ENCODE measurements at places on chromosomes 11 and 22. TPM values are rescaled to one million over a fixed set of nuclear protein-coding genes. Genes with fewer than 3 reads are reported as not detected.

- H3K4me3 ChIP-seq, result no peak overlapping the region
- no peak overlapping the region for H3K27ac ChIP-seq
- no peaks in the 10 kb centered on the region for H3K36me3 ChIP-seq
Measured at GRCh38 chr11:128563942-128564641, 23.3 kb downstream of the ETS1 start.

GRCh38 chr11:64535811-64536210 is 55.2 kb upstream of the SLC22A12 start:
- H3K4me1 ChIP-seq, result no peaks in the 10 kb centered on the region
- DNase-seq, result no peak
- no peaks in the 10 kb centered on the region for H3K36me3 ChIP-seq

PNPLA3 gene
- not detected for polyA plus RNA-seq

- H3K4me3 ChIP-seq, result no peak overlapping the region
- DNase-seq, result no peak
- H3K4me1 ChIP-seq, result no peaks in the 10 kb centered on the region
Measured at GRCh38 chr11:112306230-112306629, 45.6 kb upstream of the PLET1 start.

TRIM49 gene
- polyA plus RNA-seq, result not detected

MAJIN gene
- not detected for polyA plus RNA-seq

DNA sequence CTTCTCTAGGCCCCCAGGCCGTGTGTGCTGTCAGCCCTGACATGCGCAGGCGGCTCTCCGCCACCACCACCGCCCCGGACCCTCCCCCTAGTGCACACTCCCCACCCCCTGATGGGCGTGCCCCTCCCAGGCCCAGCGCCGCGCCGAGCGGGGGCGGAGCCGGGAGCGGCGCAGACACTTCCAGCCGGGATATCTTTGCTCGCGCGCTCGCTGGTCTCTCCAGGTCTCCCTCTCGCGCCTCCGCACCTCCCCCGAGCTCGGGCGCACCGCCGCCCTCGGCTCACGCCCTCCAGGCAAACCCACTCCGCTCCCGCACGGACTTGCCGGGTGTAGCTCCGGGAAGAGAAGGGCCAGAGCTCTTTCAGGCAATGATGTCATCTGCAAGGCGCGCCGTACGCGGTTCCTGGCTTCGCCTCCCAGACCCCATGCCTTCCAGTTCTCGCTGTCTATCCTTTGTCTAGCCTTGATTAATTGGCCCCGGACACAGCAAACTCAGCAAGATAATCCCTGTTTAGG is at the start of gene SCN3B:
TSS of gene SCN3B (minus strand) at position 59 of the 516 bp plus-strand sequence. CDS start 823 bp downstream, outside the sequence.
- H3K4me3 ChIP-seq, result no peak within 1 kb of the TSS
- H3K36me3 ChIP-seq, result no peaks in the 10 kb centered on the region
- H3K4me1 ChIP-seq, result no peaks in the 10 kb centered on the region
- no peaks in the 10 kb centered on the region for H3K27me3 ChIP-seq

CCDC89 gene
- 1.6 TPM for polyA plus RNA-seq
